ENCODE measurements at places on chromosomes 6 and 20.

GRCh38 chr20:37867289-37868195, 35.4 kb upstream of the VSTM2L start:
- DNase-seq, result no peak

DNA sequence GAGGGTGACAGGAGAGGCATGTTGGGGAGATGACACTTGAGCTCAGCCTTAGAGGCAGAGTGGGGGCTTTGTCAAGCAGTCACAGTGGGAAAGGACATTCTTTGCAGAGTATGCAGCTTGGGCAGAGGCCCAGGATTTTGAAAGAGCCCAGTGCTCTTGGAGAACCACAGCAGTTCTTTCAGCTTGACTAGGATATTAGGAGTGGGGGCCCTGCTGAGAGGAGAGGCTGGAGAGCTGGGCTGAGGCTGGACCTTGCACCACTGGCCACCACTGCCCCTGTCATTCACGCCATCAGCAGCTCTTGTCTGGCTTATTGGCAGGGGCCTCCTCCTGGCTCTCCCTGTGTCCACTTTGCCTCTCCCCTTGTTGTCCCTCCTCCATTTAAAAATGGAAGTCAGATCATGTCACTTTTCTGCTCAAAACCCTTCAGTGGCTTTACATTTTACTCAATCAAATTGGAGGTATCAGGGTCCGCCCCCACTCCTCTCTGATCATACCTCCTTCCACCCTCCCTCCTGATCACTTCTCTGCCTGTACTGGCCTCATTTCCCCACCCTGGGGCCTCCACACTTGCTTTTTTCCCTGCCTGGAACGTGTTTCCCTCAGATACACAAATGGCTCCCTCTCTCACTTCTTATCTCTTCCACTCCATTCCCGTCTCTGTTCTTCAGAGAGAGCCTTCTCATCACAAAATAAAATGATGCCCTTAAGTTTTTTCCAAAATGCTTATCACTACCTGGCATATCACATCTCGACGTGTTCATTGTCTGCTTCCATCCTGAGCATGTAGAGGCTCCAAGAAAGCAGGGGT, 10.5 kb downstream of the MANBAL start:
- DNase-seq, result no peak

DNA sequence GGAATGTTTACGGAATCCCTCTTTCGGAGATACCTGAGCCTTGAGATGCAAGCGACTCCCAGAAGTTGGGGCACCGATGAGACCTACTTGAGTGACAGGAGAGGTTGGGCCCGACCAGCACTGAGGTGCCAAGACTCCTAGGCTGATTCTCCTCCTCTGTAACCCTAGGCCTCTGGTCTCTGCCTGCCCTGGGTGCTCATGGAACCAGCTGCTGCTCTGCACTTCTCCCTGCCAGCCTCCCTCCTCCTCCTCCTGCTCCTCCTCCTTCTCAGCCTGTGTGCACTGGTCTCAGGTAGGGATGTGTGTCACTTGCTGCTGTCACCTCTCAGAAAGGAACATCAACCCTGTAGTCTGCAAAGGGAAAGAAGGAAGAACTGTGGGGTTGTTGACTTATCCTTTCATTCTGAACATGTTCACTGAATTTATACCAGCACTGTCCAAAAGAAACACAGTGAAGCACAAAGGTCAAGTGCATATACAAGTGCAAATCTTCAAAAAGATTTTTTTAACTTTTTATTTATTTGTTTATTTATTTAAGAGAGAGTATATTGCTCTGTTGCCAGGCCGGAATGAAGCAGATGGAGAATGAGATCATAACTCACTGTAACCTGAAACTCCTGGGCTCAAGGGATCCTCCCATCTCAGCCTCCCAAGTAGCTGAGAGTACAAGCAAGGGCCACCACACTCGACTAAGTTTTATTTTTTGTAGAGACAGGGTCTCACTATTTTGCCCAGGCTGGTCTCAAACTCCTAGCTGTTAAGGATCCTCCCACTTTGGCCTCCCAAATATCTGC, 913 bp downstream of the BTN2A2 start:
- DNase-seq, result peak; percentile 19

DNA sequence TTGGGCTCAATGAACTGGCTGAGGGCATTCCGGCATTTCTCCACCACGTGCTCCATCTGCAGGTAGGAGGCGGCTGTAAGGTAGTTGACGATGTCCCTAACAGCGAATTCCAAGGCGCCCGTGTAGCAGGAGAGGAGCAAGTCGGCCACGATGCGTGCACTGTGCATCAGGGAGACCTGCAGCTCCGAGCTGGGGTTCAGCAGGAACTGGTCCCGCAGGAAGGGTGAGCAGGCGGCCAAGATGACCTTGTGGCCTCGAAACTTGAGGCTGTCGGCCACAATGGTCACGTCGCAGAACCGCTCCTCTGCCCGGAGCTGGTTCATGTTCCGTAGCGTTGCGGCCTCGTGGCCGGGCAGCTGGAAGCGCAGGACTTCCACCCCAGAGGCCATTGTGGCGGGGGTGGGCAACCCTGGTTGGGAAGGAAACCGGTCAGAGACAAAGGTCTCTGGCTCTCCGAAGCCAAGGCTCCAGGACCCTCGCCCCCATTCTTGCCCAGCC, 920 bp downstream of the ZBTB12 start:
- peak; percentile 59 for DNase-seq

DNA sequence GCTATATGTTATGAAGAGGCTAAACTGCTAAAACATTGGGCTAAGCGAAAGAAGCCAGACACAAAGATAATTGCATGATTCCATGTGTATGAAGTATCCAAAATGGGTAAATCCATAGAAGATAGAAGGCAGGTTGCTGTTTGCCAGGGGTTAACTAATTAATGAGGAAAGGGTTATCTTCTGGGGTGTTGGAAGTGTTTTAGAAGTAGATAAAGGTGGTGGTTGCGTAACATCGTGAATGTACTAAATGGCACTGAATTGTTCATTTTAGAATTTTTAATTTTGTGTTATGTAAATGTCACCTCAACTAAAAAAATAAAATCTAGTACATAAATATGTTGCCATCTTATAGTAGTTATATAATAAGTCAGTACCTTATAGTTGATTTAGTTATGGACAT, 104.4 kb upstream of the ADGRF4 start:
- DNase-seq, result no peak

DNA sequence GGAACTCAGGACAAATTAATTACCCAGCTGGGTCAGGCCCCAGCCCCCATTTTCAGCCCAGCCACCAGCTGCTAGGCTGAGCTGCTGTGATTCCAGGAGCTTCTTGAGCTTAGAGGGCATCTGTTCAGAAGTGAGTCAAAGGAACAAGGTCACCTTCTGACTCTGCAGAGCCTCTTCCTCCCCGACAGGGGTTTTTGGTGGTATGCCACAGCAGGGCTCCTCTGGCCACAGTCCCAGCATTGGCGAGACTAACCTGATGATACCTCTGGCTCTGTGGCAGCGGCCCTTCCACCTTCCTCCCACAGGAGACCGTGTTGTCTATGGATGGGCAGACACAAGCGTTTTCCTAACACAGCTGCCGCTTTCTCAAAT, 39.7 kb downstream of the ZC3H12D start:
- no peak for DNase-seq

DNA sequence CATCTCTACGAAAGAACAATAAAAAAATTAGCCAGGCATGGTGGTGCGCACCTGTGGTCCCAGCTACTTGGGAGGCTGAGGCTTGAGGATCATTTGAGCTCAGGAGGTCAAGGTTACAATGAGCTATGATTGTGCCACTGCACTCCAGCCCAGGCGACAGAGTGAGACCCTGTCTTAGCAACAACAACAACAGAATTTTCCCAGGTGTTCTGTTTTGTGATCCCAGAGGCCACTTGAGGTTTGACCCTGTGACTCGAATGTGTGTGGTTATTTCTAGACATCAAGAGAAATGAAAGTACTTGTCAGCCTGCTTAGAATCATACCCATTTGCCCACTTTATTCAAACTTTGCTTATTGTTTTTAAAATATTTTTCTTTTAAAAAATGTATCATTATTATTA, 117.6 kb upstream of the CLDN20 start:
- no peak for DNase-seq

DNA sequence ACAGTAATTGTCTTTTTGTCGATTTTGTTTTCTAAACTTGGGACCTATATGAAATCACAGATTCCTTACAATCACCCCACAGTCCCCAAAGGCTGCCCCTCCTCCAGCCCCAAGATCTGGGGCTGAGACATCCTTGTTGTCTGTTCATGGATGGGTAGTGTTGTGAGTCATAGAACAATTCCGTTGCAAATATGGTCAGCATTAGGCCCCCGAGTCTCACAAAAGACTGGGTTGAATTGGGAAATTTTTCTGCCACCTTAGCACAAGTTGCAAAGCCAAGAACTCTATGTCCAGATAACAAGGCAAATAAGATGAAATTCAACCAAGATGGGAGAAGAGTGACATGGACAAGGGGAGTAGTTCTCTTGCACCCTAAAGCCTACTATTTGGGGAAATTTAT, 10.5 kb upstream of the TAB2 start:
- no peak for DNase-seq

DNA sequence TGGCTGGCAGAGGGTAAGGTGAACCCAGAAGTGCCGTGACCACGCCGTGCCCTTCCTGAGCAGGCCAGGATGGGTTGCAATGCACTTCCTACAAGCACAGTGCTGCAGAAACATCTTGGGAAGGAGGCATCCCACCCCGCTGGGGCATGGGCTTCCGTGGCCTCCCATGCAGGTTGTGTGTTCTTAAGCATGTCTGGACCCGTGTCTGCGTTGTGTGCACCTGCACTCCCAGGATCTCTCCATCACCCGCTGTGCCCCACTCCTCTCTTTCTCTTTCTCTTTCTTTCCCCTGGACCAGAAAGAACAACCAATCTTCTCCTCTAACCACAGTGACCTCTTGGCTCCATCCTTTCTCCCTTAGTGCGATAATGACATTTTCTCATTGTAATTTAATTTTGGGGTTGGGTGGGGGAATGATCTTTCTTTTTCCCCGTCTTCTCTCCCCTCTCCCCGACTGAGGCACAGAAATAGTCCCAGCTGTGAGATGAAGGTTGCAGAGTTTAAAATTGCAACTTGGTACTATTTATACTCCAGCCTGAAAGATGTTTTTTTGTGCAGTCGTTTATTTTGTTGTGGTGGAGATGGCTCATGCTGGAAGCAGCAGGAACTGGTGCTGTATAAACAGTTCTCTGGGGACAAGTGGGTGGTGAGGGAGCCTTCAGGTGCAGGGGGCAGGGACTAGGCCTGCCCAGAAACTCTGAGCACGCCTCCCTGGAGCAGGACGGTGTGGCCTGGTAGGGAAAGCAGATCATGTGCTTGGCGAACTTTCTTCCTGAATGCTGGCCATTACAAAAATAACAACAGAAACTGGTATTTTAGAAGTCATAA, 20.5 kb downstream of the BCAS4 start:
- peak; percentile 45 for DNase-seq

DNA sequence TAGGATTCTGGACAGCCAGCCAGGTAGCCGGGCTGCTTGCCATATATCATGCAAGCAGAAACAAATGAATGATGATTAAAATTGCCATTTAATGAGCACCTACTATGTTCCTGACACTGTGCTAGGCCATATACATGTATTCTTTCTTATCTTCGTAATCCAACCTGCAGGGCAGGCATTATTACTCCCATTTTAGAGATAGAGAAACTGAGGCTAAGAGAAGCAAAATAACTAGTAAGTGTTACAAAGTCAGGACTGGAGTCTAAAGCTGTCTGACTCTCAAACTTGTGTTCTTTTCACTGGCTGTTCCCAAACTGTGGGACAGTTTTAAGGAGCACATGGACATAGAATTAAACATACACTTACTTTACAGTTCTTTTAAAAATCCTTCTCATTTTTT, 2.0 kb downstream of the CD40 start:
- DNase-seq, result no peak

GRCh38 chr6:112833581-112834131, 486.5 kb downstream of the RFPL4B start:
- DNase-seq, result no peak

GRCh38 chr20:40686893-40687292, 2.1 kb downstream of the MAFB start:
- DNase-seq, result peak; percentile 31

GRCh38 chr6:110748453-110748852, 66.8 kb downstream of the CDK19 start:
- no peak for DNase-seq

- DNase-seq, result peak; percentile 70
Observed at GRCh38 chr6:47478233-47479139, 897 bp downstream of the CD2AP start.

GRCh38 chr6:18820725-18821124, 433.6 kb downstream of the RNF144B start:
- no peak for DNase-seq

- no peak for DNase-seq
Observed at GRCh38 chr6:17983730-17984129, 3.7 kb downstream of the KIF13A start.

GRCh38 chr20:17617212-17617867, 47.5 kb downstream of the DSTN start:
- DNase-seq, result peak; percentile 52

DNA sequence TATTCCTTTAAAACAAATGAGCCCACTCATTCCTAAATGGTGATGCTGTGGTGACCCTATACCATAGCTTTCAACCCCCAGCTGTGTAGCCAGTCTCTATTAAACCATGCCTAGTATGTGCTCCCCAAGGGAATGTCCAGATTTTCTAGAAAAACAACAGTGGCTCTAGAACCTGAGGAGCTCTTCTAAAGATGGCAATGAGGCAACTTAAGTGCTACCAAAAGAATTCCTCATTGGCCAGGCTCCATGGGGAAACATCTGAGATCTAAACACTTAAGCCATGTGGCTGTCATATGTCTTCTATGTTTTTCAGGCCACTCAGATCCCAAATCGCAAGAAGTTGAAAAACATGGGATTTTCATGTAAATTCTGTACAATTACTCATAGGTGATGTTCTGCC, 191.0 kb downstream of the TPBG start:
- no peak for DNase-seq

DNA sequence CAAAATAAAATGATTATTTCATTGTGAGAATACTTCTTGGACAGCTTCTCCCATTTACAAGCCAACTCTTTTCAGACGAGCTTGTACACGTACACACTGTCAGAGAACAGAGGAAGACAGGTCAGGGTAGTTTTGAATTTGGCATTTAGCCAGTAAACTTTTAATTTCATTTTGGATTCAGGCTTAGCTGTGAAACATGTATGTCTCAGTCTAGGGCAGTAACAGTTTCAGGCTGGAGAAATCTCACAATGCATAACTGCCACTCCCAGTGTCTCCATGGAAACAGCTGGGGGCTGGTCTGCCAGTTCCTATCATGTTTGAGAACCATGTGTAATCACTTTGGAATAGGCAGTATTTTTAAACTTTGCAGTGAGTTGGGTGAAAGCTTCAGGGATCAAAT, 22.0 kb upstream of the QKI start:
- peak; percentile 2 for DNase-seq
